ENCODE measurements at places on chromosomes 6 and 20.

- no peak for DNase-seq
These were observed 18.8 kb downstream of the HEBP2 start for GRCh38 chr6:138422861-138423260.

GRCh38 chr6:157853018-157853805 lies 30.2 kb downstream of the SNX9 start:
- DNase-seq: no peak

DNA sequence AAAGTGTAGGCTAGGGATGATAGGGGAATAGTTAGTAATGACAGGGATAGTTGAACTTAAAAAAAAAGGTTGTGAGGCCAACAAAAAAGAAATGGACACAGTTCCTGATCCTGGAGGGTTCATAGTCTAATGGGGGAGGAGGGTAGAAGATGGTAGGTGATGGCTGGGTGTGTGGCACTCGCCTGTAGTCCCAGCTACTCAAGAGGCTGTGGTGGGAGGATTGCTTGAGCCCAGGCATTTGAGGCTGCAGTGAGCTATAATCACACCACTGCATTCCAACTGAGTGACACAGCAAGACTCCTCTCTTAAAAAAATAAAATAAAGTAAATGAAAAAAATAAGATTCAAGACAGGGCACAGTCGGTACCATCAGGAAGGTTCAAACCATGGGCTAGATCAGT lies 2.4 kb upstream of the MICB start:
- DNase-seq: no peak

GRCh38 chr6:158916617-158917016 lies 83.4 kb downstream of the RSPH3 start:
- no peak for DNase-seq

GRCh38 chr20:1555952-1556351 lies 1.6 kb downstream of the SIRPD start:
- no peak for DNase-seq

DNA sequence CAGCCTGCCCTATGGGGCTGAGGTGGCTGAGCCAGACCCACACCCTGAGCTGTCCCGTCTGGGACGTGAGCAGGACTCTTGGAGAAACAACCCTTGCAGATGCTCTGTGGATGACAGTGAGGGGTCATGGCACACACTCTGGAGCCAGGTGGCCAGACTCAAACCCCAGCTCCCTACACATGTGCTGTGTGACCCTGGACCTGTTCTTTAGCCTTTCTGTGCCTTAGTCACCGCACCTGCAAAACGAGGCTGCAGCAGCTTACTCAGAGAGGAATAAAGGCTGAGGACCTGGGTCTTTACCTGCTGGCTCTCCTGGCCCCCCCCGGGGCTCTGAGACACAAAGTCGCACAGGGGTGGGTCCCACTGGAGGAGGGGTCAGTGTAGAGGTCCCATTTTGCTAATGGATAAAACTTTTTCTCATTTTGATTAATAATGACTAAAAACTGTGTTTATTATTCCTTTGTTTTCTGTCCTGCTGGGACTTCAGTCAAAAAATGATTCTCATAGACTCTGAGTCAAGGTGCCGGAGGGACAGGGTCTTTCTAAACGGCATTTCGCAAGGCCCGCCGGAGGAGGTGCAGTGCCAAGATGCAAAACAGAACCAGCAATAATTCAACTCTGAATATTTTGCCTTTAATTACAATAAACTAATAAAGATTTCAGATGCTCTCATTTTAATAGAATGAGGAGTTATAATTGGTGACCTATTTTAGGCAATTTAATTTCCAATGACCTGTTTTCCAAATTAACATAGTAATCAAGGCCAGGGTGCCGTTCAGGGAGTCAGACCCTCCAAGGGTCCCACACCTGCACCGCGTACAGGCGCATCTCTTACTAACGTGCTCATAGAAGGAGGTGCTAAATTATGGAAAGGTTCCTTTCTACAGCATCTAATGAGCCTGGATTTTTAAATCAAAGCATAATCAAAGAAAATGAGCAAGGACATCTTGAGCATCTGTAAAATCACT lies 62.4 kb downstream of the YTHDF1 start:
- no peak for DNase-seq

DNA sequence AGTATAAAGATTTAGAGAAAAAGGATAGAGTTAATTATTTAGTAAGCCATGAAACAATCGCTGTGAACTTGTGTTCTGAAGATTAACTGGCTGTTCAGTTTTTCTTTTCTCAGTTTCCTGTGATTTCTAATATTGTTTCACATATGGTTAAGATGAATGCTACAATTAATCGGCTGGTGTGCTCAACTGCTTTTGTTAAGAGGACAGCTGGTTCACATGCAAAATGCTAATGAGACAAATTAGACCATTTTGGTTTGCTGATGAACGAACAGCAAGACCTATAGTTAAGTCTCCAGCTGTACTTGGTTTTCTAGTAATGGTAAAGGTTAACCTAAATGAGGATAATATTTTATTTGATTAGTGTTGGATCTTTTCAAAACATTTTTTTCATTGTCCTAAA lies 10.8 kb upstream of the NHSL1 start:
- no peak for DNase-seq

DNA sequence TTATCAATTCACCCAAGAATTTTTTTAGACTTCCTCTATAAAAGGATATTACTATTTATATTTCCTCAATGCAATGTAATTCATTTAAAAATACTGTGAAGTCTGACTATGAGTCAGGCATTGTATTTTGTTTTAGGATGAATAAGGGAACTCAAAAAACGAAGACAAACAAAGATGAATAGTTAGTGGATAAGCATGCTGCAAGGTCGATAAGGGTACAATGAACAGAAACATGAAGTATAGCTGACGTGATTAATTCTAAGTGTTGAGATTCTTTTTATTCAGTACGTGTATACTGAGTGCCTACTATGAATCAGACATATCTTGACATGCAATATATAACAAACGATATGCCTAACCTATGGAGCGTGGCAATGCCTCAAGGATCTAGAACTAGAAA lies 105.4 kb downstream of the PDE10A start:
- DNase-seq: no peak

- no peak for DNase-seq
These were observed 368.8 kb upstream of the SASH1 start for GRCh38 chr6:147973806-147974205.

DNA sequence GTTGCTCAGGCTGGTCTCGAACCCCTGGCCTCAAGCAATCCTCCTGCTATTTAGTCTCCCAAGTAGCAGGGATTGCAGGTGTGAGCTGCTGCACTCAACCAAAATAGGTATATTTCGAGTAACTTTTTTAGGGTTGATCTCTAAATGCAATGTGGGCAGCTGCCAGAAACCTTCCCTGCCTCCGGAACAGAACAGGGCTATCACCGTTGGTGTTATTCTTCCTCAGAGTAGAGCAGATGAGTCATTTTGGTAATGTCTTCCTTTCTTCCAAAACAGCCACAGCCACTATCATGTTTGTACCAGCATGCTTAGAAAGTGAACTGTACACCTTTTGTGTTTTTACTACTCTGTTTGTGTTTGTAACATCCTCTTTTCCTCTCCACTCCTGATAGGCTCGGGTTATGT lies 44.1 kb downstream of the SNX9 start:
- no peak for DNase-seq

DNA sequence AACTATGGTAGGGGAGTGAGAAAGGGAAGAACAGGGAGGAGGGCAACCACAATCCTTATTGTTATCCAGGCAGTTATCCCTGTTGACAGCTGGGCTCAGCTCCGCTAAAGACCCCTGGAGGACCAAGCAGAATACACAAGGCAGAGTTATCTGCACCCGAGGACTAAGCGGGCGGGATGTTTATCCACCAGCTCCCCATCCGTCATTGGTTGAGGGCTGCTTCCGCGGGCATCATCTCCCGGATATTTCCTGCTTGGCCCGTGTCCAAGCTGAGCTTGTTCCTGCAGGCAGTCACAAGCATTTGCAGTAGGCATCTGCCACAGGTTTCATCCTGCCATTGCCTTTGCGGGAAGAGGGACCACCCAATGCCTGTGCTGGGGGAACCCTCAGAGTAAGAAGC lies 102.1 kb downstream of the DLGAP4 start:
- no peak for DNase-seq

- DNase-seq: no peak
These were observed 16.6 kb downstream of the HRH3 start for GRCh38 chr20:62203378-62204030.

- DNase-seq: no peak
These were observed 41.5 kb upstream of the FNDC1 start for GRCh38 chr6:159127701-159128100.

DNA sequence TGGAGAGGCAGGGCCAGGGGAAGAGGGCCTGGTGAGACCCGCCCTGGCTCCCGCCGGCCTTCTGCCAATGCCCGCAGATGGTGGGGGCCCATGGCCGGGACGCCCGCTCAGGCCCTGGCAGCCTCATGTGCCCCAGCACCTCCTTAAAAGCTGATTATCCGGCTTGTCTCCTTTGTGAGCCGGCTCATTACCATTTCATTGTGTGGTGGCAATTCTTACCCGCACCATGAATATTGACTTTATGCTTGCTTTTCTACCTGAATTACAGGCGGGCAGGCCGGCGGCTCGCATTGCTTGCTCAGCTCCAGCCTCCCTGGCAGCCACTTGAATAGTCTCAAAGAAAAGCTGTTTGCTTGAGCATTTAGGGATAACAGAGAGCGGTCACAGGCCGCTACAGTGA lies 120.0 kb upstream of the JAG1 start:
- no peak for DNase-seq

GRCh38 chr6:94501516-94501915 lies 1075.8 kb upstream of the MANEA start:
- no peak for DNase-seq

GRCh38 chr6:69111301-69111700 lies 476.2 kb downstream of the ADGRB3 start:
- no peak for DNase-seq

- peak; percentile 38 for DNase-seq
These were observed 182.6 kb downstream of the RNGTT start for GRCh38 chr6:88780714-88781389.

DNA sequence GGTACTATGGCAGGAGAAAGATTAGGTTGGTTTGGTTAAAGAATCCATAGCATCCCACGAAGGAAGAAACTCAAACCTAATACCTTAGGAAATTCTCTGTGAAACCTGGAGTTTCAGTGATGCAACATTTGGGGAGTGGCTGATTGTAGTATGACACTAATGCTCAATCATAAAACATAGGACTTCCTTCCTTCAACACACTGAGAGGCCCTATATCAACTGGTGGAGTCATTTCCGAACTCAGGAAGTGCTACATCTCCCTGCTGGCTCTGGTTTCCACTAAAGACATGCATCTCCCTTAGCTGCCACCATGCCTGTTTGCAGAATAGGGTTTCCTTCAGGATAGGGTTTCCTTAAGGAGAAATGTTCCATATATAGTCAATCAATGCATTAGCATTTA lies 5.2 kb upstream of the MANEA start:
- DNase-seq: no peak

GRCh38 chr20:53738039-53738944 lies 144.7 kb upstream of the ZNF217 start:
- DNase-seq: peak; percentile 73

DNA sequence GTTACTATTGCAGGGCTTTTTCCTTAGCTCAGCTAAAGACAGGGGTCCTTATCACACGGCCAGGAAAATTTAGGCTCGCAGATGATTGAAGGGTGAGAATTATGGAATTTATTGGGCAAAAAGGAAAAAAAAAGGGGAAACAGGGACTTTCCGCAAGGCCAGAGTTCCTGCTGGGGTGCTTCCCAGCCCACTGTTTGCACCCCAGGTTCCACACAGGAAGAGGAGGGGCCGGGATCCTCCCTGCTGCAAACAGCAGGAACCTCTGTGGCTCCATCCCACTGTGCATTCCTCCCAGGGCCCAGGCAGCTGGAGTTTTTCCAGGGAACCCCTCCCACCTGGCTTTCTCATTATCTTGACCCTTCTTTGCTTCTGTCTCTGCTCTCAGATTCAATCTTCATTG lies 35.9 kb upstream of the IL20RA start:
- DNase-seq: no peak

DNA sequence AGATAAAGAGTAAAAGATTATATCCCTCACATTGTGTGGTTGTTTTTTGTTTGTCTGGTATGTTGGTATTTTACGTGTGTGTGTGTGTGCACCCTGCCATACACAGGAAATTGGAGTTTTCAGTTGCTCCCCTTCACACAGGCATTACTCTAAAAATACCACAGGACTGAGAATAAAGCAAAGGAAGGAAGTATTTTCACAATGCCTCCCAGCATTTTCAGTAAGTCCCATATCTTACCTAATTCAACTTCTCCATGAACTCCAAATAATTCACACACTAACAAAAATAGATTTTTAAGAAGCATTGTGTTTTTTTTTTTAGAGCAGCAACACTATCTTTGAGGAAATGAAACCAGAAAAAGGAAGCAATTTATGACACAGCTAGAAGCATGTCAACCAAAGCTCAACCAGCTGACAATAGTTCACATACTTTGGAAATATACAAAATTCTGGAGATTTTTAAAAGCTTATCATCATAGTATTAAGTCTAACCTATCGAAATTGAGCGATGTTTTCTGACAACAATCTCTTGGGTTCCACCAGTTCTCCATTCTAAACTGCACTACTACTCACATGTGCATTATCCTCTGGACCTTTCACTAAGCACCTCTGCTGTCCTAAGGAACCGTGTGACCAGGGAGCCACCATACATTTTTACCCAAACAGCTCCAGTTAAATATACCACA lies 2.1 kb downstream of the UBE2J1 start:
- no peak for DNase-seq

- no peak for DNase-seq
These were observed 249.2 kb upstream of the PMEPA1 start for GRCh38 chr20:57959018-57959417.

GRCh38 chr6:170248861-170249600 lies 41.8 kb downstream of the DLL1 start:
- no peak for DNase-seq

GRCh38 chr6:144007478-144008119 lies 460 bp downstream of the PLAGL1 start:
- DNase-seq: no peak

GRCh38 chr6:2990248-2990931 lies 9.3 kb upstream of the NQO2 start:
- no peak for DNase-seq

- DNase-seq: no peak
These were observed 159.8 kb upstream of the LAMP5 start for GRCh38 chr20:9354579-9354978.
